Effector CD4-positive, alpha-beta T cell (primary cell): ENCODE measurements at places on chromosomes 4 and X.

DNA sequence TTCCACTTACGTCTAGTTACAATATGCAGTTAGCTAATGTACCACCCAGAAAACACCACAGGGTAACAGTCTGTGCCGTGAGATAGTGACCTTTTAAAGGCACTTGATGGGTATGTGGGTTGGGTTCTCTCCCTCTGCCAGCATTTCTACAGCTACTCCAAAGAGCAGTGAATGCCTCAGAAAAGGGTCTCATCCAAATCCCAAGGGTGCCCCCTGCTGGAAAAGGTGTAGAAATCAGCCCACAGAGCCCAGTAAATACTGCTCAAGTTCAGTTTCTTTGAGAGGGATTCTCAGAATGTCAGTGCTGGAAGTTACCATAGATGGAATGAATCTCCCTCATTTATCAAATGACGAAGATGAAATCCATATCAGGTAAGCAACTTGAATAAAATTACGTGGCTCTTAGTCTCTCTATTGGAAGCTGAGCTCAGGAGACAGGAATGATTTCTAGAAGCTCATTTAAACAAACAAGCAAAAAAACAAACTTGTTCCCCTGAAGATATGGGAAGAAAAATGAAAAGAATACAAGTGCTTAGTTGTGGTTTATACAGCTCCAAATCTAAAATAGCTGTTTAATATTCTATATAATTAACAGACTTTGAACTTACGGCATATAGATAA lies 9.5 kb downstream of the RNF175 start:
- DNase-seq, result peak; percentile 51

GRCh38 chr4:42148425-42148824 lies 4.0 kb downstream of the BEND4 start:
- DNase-seq, result no peak

- no peak for DNase-seq
Observed at GRCh38 chrX:107054978-107055377, 55.0 kb upstream of the MORC4 start.

GRCh38 chr4:85798012-85798770 lies 323.2 kb downstream of the ARHGAP24 start:
- no peak for DNase-seq

GRCh38 chr4:168765726-168766125 lies 244.3 kb downstream of the CBR4 start:
- DNase-seq, result no peak

DNA sequence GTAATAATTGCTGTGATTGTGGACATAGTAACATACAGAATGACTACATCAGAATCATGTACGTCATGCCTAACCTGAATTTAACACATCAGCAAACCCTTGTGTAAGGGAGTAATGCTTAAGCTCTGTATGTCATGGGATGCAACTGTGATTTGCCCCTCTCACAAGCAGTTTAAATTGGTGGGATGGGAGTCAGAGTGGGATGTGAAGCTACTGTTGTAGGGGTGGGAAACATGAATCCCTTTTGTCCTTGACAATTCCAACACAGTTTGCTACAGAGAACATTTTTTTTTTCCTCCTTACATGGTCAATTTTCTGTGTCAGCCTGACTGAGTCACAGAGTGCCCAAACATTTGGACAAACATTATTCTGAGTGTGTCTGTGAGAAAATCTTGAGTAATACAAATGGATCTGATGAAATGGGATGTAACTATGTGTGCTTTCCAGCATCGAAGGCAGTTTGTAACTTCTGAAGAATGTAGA lies 392.8 kb downstream of the GPM6A start:
- no peak for DNase-seq

- no peak for DNase-seq
Observed at GRCh38 chr4:37095925-37096324, 148.6 kb upstream of the NWD2 start.

- no peak for DNase-seq
Observed at GRCh38 chrX:78746496-78746895, 1.0 kb upstream of the LPAR4 start.

- DNase-seq, result no peak
Observed at GRCh38 chrX:55907968-55908607, 190.5 kb downstream of the RRAGB start.

DNA sequence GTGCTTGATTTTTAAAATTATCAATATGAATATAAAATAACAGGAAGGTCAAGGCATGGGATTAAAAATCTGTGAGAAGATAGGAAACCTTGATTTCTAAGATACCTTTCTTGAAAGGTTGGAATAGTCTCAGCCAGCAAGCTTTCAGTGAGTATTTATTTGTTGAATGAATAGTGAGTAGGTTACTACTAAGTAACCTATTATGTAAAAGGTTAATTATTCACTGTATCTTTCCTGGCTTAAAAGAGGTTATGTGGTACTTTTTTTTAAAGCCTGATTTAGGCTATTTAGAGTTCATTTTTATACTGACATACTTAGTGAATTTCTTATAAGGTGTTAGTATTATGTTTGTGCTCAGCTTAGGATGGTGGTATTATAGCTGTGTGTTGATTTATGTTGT lies 123.5 kb downstream of the PTPN13 start:
- DNase-seq, result no peak

DNA sequence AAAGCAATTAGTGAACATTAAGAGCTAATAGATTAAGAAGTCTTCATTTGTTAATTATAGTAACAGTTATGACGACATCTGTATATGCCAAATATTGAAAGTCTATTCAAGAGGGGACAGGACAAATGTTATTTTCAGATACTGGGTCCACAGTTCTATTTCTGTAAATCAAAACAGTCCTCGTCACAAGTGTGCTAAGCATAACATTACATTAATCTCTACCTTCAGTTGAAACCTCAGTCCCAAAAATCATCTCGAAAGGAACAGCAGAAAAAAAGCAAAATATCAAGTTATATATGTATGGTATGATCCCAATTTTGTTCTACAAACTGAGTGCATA lies 70.3 kb downstream of the APBB2 start:
- DNase-seq, result no peak

GRCh38 chrX:70470850-70471289 lies 26.2 kb downstream of the DLG3 start:
- no peak for DNase-seq

DNA sequence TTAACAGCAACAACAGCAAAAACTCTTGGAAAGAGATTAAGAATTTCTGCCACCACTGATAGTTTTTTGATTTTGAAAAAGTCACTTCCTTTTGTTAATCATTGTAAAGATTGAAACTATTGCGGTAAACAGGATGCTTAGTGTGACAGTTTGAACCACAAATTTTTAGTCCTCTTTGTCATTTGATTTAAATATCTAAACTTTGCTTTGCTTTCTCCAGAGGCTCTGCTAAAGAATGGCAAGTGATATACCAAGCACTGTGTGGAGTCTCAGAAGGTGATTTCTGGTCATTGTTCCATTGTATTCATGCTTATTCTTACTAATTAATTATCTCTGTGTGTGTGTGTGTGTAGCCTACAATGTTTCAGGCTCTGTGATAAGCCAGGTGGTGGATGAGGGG lies 155.6 kb downstream of the BMPR1B start:
- DNase-seq, result no peak

- DNase-seq, result no peak
Observed at GRCh38 chr4:186772936-186773487, 49.4 kb upstream of the FAT1 start.

- DNase-seq, result no peak
Observed at GRCh38 chr4:152935143-152935542, 980 bp upstream of the FHDC1 start.

- DNase-seq, result no peak
Observed at GRCh38 chr4:174157106-174157607, 126.3 kb downstream of the FBXO8 start.

GRCh38 chr4:3365326-3365725 lies 72.5 kb downstream of the RGS12 start:
- no peak for DNase-seq

GRCh38 chrX:87063642-87064041 lies 454.0 kb upstream of the KLHL4 start:
- DNase-seq, result no peak

- DNase-seq, result no peak
Observed at GRCh38 chr4:57490520-57491255, 380.5 kb upstream of the IGFBP7 start.

- no peak for DNase-seq
Observed at GRCh38 chrX:14581081-14581480, 51.7 kb downstream of the GLRA2 start.

GRCh38 chrX:64885850-64886249 lies 90.4 kb downstream of the ZC4H2 start:
- DNase-seq, result no peak

DNA sequence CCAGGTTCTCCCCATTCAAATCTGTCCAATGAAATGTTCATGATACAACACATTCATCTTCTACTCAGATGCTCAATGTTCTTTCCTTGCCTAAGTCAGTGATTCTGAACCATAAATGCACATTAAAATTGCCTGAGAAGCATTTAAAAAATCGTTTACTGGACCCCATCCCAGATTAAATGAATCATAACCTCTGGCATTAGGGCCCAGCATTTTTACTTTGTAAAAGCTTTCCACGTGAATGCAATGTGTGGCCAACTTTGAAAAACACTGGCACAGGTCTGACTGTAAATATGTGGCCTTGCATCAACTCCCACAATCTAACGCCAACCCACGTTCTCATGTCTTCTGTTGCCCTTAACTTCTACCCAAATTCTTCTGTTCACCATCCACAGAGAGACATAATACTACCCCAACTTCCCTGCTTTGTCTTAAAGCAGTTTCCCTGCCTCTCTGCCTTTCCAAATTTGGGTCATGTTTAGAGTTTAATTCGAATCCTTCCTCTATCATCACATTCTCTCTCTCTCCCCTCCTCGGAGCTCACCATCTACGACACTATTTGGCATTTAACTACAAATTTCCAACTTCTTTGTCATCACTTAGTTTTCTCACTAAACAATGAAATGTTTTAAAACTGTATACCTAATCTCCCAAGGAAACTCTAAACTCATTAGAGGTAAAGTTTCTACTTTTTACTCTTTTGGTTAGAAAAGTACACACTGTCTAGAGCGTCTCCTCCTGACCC lies 78.7 kb downstream of the PRKG2 start:
- no peak for DNase-seq

- no peak for DNase-seq
Observed at GRCh38 chr4:121191361-121191760, 27.2 kb upstream of the TNIP3 start.

- no peak for DNase-seq
Observed at GRCh38 chrX:20454117-20454516, 187.4 kb upstream of the RPS6KA3 start.

DNA sequence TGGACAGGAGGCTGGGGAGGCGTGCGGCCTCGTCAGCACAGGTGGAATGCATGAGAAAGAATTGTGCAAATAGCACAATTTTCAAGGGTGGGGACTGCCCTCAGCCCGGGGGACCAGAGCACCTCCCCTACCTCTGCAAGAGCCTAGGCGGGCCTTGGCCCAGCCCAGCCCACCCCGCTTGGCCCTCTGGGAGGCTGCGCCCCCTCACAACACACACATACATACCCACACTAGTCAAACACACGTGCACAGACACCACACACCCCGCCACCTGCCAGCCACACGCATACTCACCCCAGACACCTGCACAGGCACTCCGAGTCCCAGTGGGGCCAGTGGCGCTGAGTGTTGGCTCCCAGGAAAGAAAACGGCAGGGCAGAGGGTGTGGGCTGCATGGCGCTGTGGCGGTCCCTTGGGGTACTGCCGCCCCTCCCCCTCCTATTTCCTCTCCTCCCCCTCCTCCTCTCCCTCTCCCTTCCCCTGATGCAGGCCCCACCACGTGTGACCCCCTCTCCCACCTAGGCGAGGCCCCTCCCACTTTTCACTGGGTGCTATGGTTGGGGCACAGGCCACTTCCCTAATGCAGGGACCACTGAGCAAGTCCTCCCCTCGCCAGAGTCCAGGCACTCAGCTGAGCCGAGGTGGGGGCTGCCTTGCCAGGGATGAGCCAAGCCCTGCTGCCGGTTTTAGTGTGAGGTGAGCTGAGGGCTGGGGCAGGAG lies 84.5 kb downstream of the FAM53A start:
- DNase-seq, result no peak

GRCh38 chr4:4990857-4991540 lies 28.3 kb downstream of the CYTL1 start:
- no peak for DNase-seq

GRCh38 chrX:44669626-44670025 lies 127.0 kb upstream of the FUNDC1 start:
- no peak for DNase-seq

DNA sequence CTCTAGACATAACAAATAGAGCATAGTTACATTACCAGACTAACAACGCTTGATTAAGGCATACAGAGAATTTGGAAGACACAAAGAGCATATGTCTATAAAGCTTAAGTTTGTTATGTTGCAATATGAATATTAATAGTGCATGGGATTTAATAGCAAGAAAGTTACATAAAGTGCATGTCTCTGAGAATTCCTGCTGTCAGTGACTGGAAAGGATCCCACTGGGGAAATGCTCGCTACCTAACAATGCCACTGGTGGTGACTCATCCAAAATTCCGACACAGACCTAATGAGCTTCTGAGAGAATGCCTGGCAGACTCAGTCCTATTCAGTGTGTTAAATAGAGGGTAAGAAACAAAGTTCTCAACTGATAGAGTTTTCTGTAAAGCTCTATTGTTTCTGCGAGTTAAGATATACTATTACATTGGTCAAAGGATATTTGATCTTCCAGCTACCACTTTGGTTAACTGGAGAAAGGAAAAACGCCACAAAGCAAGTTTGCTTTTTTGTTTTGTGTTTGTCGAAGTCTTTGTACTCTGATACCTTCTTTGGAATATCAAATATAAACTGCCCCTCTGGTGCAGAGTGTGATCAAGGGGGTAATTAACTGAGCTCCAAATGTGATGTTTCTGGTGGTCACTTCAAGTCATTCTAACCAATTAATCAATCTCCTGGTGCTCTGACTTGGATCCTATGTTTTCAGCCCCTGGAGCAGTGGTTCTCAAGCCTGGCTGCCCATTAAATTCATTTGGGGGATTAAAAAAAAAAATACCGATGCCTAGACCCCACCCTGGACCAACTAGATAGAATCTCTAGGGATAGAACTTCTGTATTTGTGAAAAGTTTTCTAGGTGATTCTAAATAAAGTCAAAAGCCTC lies 107.9 kb downstream of the PALLD start:
- no peak for DNase-seq

DNA sequence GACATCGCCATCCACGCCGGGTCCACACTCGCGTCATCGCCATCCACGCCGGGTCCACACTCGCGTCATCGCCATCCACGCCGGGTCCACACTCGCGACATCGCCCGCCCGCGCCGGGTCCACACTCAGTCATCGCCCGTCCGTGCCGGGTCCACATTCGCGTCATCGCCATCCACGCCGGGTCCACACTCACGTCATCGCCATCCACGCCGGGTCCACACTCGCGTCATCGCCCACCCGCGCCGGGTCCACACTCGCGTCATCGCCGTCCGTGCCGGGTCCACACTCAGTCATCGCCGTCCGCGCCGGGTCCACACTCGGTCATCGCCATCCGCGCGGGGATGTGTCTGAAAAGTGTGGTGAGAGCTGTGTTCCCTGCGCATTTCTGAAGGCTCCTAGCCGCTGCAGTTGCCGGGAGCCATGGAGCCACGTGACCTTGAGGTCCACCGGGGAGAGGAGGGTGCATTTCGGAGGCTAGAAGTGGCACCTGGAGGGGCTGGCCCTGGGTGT lies 17.3 kb downstream of the PCGF3 start:
- no peak for DNase-seq
